Vagina (tissue), 2 donors: ENCODE measurements at places on chromosomes 5 and 9. TPM values are rescaled to one million over a fixed set of nuclear protein-coding genes. Genes with fewer than 3 reads are reported as not detected.

The GKAP1 gene
- total RNA-seq, result 4.4 TPM

GRCh38 chr5:146441896-146442295 lies 5.2 kb upstream of the TCERG1 start:
- H3K27me3 ChIP-seq, result no peaks in the 10 kb centered on the region
- H3K27ac ChIP-seq, result no peak overlapping the region

- H3K27ac ChIP-seq, result no peak overlapping the region
- H3K4me1 ChIP-seq, result no peaks in the 10 kb centered on the region
- no peaks in the 10 kb centered on the region for H3K27me3 ChIP-seq
- DNase-seq, result no peak
Observed at GRCh38 chr9:98692392-98692791, 16.3 kb downstream of the GABBR2 start.

DNA sequence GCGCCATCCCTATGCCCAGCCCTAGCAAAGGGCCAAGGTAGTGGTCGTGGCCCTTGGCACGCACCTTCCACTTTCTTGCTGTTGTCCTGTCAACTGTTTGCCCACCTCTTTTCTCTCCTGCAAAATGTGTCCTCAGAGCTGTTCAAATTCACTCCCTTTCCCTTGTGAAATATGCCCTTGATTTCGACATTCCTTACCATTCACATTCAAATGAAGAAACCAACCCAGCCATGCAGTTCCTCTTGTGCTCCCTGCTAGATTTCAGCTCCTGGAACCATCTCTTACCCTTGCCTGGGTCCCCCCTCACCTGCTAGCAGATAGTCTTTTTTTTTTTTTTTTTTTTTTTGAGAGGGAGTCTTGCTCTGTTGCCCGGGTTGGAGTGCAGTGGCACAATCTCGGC lies 19.6 kb upstream of the HRH2 start:
- no peaks in the 10 kb centered on the region for H3K27me3 ChIP-seq
- no peaks in the 10 kb centered on the region for H3K4me1 ChIP-seq
- DNase-seq, result no peak
- H3K4me3 ChIP-seq, result no peak overlapping the region

DNA sequence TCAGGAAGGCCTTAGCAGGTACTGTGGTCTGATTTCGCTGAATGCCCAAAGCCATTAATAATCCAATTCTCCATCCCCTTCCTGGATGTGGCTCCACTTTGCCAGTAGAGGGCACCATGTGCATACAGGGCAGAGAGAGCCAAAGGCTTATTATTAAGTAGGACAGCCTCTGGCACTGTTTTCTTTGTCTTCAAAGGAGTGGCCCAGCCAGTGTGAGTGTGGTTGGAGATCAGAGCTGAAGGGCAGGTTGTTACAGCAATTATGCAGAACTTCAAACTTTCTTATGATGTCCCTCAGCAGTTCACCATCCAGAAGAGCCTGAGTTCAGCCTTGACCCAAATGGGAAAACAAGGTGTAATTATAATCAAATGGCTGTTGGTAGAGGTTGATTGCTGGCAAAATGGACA lies 38.6 kb upstream of the CEMIP2 start:
- no peaks in the 10 kb centered on the region for H3K27me3 ChIP-seq
- no peaks in the 10 kb centered on the region for H3K4me1 ChIP-seq
- no peak overlapping the region for H3K4me3 ChIP-seq
- H3K36me3 ChIP-seq, result no peaks in the 10 kb centered on the region

- no peak for DNase-seq
- H3K27ac ChIP-seq, result no peak overlapping the region
- H3K27me3 ChIP-seq, result no peaks in the 10 kb centered on the region
- no peaks in the 10 kb centered on the region for H3K36me3 ChIP-seq
- H3K4me1 ChIP-seq, result no peaks in the 10 kb centered on the region
- H3K4me3 ChIP-seq, result no peak overlapping the region
Observed at GRCh38 chr5:173735184-173735583, 118.7 kb upstream of the BOD1 start.

GRCh38 chr5:116439905-116440304 lies 134.7 kb downstream of the SEMA6A start:
- H3K4me3 ChIP-seq, result no peak overlapping the region
- no peaks in the 10 kb centered on the region for H3K36me3 ChIP-seq
- H3K27me3 ChIP-seq, result no peaks in the 10 kb centered on the region
- no peak overlapping the region for H3K27ac ChIP-seq
- no peak for DNase-seq
